ENCODE measurements at places on chromosomes 13 and 19.

DNA sequence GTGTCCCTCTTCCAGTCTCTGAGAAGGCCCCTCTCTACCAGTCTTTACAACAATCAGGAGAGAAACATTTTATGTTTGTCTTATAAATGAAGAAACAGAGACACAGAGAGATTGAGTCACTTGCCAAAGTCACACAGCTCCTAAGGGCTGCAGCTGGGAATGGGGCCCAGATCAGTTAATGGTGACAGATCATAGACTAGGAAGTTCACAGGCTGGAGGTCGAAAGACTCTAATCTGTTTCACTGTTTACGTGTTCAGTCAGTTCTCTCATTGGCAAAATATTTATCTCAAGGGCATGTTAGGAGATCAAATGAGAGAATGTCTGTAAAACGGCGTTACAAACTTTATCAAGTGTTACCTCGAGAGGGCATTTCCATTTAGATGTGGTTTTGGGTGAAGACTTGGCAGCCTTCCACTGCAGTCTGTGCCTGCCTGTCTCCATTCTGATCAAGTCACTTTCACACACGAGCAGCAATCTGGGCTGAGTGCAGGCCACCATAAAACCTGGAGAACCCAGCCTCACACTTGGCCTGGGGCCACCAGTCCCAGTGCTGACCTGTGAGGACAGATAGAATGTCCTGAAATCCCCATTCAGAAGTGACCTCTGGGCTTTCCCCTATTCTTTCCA is 65.1 kb downstream of the SIAH3 start:
- DNase-seq, result no peak

GRCh38 chr19:49882643-49883042 is 5.1 kb downstream of the TBC1D17 start:
- DNase-seq, result no peak

GRCh38 chr19:23817519-23817918 is 58.8 kb upstream of the ZNF681 start:
- no peak for DNase-seq

- DNase-seq, result no peak
These were observed 9.8 kb downstream of the FZR1 start for GRCh38 chr19:3515891-3516422.

DNA sequence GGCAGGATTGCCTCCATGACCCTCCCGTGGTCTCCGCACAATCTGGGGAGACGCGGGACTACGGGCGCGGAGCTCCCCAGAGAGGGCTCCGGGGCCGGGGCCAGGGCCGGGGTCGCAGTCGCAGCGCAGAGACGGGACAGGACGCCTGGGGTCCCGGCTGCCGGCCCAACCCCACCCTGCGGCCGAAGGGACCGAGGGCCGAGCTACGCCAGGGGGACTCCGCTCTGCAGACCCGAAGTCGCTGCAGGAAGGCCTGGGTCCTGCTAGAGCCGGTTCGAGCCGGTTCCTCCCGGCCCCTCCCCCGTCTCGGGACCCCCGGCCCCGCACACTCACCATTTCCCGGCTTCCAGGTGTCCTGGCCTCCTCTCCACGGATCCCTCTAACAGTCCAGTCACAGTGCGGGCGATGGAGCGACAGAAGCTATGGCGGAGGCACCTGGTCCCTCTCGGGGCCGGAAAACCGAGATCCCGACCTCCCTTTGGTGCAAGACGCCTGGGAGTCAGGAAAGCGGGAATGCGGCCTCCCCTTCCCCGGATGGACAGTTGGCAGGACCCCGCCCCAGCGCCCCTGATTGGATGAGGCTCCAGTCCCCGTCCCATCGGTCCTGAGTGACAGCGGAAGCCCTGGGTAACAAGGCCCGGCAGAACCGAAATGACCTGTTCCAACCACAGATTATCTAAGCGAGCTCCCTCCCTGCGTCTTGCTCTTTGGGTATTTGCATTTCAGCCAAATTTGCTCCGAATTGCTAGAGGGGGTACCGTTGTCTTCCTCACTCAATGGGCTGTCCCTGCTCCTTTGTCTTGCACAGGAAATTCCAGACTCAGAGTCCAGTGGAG is at the start of gene ZNF625:
Gene ZNF625 (minus strand): TSS at position 512 of the 836 bp plus-strand sequence. CDS start 176 bp downstream, at position 336.
- DNase-seq, result peak; percentile 93

GRCh38 chr13:42847891-42848663 is 66.7 kb downstream of the FAM216B start:
- DNase-seq, result no peak

DNA sequence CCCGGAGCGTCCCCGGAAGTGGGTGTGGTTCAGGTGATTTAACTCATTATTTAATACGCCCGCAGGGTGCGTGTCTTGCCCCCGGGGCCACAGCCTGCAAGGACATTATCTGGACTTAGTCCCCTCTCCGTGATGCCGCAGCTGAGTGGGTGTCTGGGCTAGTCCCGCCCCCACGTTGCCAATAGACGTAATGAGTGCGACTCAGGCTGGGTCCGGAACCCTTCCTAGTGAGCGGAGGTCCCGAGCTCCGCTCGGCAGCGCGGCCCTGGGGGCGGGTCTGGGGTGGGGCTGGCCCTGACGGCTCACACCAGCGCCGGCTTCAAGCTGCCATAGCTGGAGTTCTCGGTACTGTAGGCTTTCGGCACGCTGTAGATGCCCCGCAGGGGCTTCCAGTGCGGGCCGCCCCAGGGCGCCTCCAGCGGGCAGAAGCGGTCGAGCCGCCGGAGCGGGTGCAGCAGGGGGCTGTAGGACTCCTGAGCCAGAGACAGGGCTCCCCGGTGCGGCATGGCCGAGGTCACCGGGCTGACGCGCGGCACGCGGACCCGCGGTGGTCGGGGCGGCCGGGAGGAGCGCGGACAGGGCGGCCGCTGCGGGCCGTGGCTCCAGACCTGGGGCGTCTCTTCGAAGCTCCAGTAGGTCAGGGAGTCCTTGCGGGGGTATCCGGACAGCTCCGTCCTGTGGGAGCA is 918 bp upstream of the LHB start:
- DNase-seq, result no peak

DNA sequence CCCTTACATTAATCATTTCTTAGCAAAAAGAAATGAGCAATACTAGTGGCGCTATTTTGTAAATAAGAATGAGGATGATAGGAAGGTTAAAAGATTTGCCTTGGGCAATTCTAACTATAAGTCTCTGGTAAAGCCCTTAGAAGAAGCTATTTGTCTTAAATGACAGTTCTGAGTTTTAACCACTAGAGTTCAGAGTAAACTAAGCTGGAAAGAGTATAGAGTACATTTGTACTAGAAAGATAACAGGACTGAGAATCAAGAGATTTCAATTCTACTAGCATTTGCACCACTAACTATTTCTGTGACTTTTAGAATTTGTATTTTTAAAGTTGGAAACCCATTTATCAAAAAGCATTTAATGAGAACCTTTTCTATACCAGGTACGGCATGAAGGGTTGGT is 750.3 kb downstream of the OLFM4 start:
- DNase-seq, result no peak

DNA sequence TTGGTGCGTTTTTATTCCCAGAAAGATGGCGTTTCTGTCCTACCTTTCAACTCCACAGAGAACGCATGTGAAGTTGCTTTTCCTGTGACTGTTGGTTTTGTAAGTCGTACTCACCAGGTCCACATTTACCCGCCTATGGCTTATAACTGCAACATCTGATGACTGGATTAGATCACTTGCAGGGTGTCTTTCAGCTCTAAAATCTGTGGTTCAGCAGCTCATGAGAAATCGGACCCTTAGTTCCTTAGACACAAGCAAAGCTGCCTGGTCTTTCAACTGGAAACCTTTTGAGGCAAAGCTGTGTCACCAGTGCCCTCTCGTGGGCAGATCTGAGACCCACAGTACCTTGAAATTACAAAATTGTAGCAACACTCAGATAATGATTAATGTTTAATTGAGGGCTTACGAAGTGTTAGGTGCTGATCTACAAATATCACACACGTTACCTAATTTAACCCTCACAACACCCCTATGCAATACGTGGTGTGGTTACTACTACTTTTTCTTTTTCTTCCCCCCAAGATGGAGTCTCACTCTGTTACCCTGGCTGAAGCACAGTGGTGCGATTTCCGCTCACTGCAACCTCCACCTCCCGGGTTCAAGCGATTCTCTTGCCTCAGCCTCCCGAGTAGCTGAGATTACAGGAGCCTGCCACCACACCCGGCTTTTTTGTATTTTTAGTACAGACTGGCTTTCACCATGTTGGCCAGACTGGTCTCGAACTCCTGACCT is 65.4 kb downstream of the RUBCNL start:
- DNase-seq, result peak; percentile 36

GRCh38 chr13:101390461-101390860 is 25.8 kb downstream of the NALCN start:
- DNase-seq, result no peak

DNA sequence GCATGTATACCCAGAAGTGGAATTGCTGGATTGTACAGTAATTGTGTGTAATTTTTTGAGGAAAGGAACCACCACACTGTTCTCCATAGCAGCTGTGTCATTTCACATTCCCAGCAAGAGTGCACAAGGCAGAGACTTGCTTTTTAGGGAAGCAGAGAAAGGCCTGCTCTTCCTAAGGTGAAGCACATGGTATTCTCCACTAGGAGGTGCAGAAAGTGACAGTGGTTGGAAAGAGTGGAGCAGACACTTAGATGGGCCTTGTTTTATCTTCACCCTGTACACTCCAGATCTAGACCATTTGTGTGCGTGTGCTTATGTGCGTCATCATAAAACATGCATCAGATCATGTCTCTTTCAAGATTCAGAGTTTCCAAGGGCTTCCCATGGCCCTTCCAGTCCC is 35.0 kb downstream of the FAM124A start:
- DNase-seq, result no peak

DNA sequence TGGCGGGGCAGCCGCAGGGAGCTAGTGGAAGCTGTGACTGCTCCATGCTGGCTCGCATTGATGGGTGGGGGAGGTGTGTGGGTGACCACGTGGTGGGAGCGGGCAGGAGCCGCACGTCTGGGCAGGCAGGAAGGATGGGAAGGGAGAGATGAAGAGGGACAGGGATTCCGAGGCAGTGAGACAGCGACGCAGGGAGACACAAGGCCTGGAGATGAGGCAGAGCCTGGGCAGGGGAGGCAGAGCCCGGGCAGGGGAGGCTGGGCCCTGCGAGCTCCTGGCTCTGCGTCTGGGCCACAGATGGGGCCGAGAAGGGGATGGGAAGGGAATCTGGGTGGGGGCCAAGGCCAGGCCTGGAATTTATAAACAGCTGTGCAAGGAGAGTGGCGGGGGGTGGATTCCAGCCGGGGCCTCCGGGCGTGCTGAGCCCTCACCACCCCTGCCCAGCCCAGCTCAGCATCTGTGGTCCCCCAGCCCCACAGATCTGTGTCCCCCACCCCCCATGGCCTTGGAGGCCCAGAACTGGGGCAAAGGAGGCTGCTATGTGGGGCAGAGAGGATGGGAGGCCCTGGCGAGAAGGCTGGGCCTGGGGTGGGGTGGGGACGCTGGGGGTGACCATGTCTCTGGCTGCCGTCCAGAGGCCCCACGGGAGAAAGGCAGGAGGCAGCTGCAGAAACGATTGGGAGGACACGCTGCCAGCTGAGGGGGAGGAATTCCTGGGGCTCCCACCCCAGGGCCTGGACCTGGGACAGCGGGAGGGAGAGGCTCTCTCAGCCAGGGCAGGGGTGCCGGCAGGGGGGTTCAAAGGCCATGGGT is 6.0 kb downstream of the EHD2 start:
- DNase-seq, result peak; percentile 76

DNA sequence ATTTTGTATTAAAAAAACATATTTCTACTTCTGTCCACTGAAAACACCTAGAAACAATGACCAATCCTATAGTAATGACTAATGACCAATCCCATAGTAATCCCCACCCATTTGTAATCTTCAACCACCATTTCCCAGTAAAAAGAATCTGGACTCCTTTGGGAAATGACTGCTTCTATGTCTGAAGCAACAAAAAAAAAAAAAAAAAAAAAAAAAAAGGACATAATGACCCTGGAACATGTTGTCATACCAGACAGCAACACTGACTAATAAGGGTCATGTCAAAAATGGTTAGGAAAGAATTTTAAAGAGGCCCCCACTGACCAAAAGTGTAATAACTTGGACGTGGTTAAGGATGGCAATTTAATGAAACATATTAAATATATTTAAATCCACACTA is 88.3 kb downstream of the TUBA3C start:
- no peak for DNase-seq

GRCh38 chr19:45952686-45953505 is 20.8 kb downstream of the NOVA2 start:
- DNase-seq, result no peak

DNA sequence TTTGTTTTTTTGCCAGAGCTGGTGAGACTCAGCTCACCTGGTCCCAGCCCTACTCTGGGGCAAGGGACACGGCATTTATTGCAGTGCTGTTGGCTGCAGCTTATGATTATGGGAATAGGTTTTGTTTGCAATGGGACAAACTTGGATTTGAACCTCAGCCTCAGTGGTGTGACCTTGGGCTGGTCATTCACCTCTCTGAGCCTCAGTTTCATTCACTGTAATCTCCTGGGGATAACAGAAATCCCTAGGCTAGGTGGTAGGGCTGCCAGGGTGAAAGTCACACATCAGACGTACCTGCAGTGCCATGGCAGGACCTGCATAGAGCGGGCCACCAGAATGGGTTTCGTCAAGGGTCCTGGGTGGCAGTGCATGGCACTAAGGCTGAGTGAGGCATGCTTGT is 73.7 kb upstream of the MEDAG start:
- DNase-seq, result no peak

DNA sequence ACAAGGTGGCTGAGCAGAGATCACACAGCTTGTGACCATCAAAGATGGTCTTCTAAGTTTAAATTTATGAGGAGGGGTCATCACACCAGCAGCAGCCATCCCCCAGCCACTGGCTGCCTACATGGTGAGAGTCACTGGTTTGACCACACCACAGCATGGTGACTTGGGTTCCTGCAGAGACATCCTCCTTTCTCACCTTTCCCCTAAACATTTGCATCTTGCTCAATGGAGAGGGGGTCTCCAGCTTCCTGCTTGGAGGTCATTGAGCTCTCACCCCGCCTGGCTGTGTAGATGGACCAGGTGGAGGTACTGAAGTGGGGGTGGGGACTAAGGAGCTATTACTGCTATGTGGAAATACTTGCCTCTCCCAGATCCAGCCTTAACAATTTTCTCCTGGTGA is 247.6 kb upstream of the ARGLU1 start:
- DNase-seq, result no peak

- no peak for DNase-seq
These were observed 5.9 kb downstream of the MAST1 start for GRCh38 chr19:12843999-12844732.

Data from prostate gland (tissue), 2 donors.